ENCODE measurements at places on chromosomes 2 and 18.

DNA sequence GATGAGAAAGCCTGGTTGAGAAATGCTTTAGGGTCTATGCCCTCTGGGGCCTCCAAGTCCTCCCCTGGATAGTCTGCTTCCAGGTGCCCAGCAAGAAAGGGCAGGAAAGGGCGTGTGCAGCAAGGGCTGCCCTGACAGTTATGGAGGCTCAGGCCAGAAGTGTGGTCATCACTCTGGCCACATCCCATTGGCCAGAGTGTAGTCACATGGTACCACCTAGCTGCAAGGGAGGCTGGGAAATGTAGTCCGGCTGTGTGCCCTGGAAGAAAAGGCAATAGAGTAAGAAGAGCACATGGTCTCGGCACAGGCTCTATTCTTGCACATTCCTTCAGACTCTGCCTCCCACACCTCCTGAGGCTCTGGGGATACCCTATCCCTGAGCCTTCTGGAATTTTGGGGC is 35.7 kb downstream of the ODC1 start:
- DNase-seq, result peak; percentile 60

GRCh38 chr18:58394046-58394445 is 234.8 kb downstream of the ALPK2 start:
- DNase-seq, result no peak

GRCh38 chr2:142966284-142966683 is 88.8 kb downstream of the KYNU start:
- no peak for DNase-seq

- no peak for DNase-seq
These were observed 151.9 kb downstream of the WDR7 start for GRCh38 chr18:56803051-56803450.

DNA sequence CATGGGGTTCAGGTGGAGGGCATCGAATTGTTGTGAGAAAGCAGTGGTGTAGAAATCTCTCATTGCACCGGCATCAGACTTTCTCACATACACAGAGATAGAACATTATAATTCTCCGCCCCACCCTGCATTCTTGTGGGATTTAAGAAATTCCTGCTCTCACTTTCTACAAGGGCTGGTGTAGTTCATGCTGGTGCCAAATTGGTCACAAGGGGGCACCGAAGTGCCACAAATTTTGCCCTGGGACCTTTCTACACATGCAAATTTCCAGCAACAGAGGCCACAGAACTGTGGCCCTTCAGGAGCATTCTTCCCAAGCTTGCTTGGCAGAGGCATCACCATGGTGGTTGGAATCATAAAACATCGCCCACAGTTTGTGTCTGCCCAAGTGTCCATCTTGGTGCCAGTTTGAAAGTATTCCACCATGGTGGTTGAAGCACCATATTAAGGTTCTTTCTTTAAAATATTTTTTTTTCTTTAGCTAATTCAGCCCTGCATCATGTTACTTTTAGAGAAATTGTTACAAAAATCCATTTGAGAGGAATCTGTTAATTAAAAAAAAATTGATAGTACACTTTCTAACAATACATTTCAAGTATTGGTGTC is 521.2 kb upstream of the FANCL start:
- peak; percentile 4 for DNase-seq

All from GM19239 (cell line).